AML-193 (cell line): ENCODE measurements at places on chromosomes 7 and 10.

- DNase-seq = no peak
Observed at GRCh38 chr7:47887016-47887640, 61.1 kb downstream of the PKD1L1 start.

GRCh38 chr7:8172372-8173354, 89.3 kb downstream of the ICA1 start:
- no peak for DNase-seq

- no peak for DNase-seq
Observed at GRCh38 chr10:71481746-71482410, 85.2 kb downstream of the CDH23 start.

- no peak for DNase-seq
Observed at GRCh38 chr7:46285878-46286277, 364.8 kb upstream of the IGFBP3 start.

DNA sequence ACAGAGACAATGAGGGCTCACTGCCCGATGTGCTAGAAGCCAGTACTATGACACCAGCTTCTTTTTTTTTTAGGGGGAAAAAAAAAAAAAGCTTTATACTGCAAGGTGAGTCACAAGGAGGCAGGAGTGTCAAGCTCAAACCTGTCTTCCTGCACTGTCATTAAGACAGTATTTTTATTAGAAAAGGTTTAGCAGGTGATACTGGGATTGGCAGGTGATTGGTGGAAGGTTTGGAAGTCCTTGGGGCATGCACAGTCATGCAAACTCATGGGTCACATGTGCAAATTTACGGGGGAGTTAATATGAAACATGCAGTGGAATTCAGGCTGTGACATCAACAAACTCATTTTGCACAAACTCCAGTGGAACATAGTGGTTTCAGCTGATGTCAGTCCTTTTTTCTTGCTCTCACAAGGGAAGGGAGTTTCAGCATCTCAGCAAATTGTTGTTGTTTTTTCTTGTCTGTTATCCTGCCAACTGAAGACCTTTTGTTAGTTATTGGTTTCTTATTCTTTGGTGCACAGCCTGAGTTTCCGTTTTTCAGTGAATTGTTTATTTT, 530.6 kb downstream of the ANKRD7 start:
- DNase-seq = no peak

DNA sequence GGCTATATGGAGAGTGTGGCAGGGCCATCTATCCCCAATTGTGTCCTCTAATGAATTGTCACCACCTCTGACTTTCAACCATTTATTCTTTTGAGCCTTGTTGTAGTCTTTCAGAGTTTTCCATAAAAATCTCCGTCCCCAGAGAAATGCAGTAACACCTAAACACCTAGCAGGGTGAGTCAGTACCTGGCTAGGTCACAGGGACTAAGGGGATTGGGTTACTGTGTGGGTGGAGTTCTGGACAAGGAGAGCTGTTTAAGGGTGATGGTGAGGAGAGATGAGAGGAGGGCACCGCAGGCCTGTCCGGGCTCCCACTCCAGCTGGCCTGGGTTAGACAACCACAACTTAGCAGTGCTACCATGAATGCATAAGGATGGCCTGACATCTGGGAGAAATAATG, 186.2 kb upstream of the LYZL1 start:
- no peak for DNase-seq

DNA sequence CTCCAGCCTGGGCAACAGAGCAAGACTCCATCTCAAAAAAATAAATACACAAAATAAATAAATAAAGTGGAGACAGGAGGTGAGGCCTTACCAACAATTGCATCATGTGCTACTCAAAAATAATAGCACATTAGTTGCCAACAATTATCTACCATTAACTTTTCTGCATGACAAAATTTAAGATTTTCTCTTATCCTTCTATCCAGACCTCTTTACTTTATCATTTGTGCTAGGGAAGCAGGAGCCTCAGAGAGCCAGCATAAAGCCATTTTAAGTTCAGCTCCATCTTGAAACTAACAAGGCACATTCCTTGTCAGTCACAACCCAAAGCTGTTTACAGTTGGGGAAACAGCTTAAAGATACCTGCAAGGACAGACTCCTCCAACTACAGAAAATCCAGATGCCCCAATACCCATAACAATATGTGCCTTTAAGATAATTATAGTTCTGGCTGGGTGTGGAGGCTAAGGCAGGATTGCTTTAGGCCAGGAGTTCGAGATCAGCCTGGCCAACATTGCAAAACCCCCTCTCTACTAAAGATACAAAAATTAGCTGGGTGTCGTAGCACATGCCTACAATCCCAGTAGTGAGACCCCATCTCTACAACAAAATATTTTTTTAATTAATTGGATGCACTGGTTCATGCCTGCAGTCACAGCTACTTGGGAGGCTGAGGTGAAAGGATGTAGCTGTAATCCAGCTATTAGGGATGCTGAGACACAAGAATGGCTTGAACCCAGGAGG, 2.2 kb upstream of the AP1S1 start:
- no peak for DNase-seq

DNA sequence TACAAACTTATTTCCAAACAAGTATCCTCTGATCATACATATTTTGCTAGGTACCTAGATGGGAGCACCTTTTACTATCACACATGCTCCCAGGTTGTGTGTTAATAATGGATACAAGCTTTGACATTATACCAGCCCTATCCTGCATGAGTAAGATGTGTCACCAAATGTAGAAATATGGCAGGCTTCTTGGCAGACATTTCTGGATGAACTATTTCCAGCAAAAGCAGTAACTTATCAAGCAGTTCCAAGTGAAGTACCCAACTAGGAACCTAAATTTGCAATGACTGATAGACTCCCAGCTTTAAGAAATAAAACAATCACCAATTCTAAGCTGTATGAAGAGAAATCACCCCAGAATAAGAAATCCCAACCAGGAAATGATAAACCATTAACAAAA, 103.7 kb upstream of the TMEM72 start:
- no peak for DNase-seq

DNA sequence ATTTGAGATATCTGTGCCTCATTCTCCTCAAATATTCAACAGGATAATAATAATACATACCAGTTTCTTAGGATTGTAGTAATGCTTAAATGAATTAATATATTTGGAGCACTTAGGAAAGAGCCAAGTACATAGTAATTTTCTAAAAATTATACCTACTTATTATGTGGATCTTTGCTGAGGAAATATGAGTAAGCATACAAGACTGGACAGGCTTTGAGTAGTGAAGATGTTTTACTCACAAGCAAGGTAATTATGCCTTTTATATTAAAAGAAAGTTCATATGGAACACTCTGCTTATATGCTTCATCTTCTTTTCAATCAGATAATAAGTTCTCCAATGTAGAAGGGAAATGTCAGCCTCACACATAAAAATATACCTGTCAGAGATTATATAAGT, 337.5 kb upstream of the KAT6B start:
- DNase-seq = no peak

- no peak for DNase-seq
Observed at GRCh38 chr10:122931088-122931906, 20.9 kb downstream of the FAM24A start.
